Foreskin keratinocyte (primary cell): ENCODE measurements at places on chromosomes 12 and 14.

DNA sequence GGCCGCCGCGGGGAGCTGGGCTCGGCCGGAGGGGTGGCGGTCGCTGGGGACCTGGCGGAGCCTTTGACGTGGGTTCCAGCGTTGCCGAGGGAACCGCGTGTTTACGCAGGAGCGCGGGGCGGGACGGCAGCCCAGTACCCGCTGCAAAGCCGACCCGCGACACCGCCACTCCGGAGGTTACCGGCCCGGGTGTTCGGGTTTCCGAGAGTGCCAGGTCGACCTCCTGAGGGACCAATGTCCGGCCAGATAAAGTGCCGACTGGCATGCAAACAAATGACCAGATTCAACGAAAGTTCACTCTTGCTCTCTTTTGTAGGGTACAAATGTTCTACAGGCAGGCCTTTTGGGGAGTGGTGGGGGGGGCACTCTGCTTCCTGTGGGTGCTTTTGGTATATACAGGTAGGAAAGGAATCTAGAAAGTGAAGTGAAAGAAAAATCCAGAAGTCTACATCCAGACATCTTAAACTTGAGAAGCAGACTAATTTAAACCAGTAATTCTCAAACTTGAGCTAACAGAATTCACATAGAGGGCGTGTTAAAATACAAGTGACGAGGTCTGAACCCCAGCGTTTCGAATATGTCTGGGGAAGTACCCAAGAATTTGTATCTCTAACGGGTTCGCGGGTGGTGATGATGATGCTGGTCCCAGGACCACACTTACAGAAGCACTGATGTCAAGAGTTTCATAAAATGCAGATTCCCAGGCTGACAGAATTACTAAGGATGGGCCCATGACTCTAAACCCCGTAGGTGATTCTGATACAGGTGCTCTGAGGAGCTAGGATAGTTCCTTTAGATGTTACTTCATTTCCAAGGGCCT, at the start of gene GPR135:
TSS of gene GPR135 (minus strand) at position 65 of the 820 bp plus-strand sequence. CDS start 154 bp downstream, outside the sequence.
- no peak for DNase-seq

- no peak for DNase-seq
These were observed 69.8 kb upstream of the PYGL start for GRCh38 chr14:51014086-51014485.

DNA sequence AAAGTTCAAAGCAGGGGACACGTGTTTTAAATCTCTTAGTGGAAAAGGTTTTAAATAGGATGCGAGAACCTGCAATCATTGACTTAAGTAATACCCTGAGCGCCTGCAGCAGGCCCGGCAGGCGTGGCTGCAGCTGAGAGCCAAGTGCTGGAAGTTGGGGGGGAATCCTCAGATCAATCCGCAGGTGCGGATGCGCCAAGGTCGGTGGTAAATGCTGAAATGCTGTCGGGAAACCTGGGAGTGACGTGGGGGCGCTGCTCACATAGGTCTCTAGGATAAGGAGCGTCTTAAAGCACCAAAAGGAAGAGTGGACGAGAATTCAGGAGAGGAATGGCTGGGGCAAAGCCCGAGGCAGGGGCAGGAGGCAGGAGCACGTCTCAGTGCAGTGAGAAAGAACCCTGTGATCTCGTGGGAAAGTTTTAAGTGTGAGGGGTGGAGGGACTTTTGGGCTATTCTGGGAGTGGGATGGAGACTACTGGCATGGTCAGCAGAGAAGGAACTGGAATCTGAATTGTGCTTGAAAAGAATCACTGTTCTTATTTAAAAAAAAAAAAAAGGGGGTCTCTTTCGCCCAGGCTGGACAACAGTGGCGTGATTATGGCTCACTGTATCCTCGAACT, 883 bp upstream of the CDCA4 start:
- peak; percentile 55 for DNase-seq

DNA sequence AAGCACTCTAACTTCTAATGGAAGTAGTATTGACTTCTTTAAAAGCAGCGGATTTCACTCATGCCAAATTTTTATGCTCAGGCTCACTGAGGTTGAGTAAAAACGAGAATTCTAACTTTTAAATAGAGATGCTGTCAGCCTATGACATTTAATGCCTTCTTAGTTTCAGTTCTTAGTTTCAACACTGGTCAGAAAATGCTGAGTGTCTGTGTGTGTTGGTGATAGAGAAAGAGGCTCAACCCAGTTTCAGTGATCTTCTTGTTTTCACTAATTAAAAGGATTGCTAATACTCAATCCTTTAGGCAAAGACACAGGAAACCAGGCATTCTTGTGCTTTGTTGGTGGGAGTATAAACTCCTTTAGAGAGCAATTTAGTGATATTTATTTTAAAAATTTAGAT, 31.0 kb downstream of the PEBP1 start:
- no peak for DNase-seq

DNA sequence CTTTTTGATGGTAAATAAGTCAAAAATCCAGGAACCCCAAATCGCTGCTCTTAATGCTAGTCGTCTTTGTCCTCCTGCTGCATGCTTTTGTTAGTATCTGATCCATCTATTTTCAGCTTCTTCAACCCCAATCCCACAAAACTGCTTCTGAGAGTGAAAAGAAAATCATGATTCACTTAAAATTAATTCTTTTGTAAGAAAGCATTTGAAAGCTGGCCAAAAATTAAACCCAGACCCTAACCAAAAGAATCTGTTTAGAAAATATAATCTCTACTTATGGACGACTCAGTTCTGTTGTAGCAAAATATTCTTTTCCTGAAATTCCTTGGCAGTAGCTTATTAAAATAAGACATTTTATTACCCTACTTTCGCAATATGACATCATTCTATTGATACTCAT, 443.6 kb upstream of the SYT1 start:
- no peak for DNase-seq

DNA sequence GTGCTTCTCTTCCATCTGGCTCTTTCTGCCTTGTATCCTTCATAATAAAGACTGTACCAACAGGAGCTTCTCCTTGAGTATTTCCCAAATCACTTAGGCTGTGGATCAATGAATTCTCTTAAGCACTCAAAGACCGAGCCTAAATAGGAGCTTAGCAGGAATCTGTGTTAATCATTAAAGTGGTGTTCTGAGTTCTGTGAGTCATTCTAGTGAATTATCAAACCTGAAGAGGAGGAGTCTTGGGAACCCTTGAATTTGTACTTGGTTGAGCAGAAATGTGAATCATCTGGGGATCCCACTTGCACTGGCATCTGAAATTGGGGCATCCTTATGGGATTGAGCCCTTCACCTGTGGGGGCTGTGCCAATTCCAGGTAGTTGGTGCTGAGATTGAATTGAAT, 946.2 kb downstream of the BCL11B start:
- DNase-seq, result no peak

DNA sequence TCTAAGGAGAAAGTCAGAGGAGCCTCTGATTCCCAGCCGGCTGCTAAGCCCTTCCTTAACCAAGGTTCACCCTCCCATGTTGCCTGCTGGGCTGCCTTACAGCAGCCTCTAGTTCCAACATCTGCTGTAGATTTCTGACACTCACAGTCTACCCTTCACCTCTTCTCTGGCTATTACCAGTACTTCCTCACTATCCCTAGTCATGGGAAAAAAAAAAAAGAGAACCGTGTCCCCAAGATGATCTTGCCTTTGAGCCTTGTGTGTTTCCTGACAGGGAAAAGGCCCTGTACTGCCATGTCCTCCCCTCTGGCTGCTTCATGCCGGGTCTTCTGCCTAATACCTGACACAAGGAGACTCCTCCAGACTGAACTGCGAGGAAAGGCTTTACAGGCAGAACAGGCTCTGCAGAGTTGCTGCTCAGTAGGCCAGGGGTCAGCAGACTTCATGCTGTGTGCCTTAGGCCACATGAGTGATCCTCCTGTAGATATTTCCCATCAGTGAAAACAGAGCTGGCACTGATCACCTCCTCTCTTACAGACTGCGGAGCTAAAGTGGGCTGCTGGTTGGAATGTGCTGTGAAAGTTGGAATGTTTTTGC, 46.8 kb downstream of the PRKCH start:
- no peak for DNase-seq

DNA sequence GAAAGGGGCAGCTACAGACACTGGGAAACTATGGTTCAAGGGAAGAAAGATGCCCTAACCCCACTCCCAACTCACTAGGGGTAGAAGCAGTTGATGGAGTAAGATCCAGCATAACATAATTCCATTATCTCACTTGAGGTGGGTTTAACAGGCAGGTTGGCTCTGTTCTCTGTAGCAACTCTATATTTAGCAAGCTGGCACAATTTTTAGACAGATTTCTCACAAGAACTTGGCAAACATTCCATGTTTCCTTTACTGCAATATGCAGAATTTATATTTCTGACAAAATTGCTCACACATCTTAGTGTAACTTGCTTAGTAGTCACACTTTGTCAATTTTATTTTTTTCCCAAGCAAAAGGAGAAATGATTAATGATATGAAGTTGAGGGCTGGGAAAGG, 475.4 kb downstream of the RMST start:
- no peak for DNase-seq

DNA sequence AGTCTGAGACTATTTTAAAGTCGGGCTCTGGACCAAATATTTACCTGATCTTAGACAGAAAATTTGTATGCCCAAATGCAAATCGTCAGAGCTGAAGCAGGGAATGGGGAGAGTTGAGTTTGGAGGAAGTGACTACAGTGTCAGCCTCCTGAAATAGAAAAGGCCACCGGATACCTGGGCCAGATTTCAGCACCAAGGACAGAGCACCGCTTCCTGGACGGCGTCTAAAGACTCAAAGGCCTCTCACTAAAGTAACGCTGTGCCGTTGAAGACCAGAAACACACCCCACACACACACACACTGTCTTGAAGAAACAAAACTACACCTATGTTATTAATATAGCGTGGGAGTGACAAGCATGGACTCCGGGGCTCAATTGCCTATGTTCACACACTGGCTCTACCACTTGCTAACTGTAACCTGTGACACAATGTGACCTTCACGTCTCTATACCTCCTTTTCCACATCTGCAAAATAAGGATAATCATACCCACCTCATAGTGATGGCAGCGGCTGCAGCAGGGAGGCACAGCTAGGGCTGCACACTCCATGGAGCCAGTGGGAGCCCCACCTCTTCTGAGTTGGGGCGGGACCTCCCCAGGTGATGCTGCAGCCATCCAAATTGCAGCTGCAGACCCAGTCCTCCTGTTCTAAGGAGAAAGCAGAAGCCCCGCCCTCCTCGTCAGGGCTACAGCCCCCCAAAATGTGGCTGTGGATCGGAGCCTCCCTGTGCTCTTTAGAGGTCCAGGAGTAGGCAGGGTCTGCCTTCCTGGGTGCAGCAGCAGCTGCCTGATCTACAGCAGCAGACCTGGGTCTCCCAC, 35.6 kb downstream of the KRT76 start:
- DNase-seq, result peak; percentile 20

- DNase-seq, result no peak
These were observed 473.5 kb upstream of the MGAT4C start for GRCh38 chr12:86729739-86730138.

- DNase-seq, result no peak
These were observed 42.3 kb downstream of the NR1H4 start for GRCh38 chr12:100515968-100516367.

DNA sequence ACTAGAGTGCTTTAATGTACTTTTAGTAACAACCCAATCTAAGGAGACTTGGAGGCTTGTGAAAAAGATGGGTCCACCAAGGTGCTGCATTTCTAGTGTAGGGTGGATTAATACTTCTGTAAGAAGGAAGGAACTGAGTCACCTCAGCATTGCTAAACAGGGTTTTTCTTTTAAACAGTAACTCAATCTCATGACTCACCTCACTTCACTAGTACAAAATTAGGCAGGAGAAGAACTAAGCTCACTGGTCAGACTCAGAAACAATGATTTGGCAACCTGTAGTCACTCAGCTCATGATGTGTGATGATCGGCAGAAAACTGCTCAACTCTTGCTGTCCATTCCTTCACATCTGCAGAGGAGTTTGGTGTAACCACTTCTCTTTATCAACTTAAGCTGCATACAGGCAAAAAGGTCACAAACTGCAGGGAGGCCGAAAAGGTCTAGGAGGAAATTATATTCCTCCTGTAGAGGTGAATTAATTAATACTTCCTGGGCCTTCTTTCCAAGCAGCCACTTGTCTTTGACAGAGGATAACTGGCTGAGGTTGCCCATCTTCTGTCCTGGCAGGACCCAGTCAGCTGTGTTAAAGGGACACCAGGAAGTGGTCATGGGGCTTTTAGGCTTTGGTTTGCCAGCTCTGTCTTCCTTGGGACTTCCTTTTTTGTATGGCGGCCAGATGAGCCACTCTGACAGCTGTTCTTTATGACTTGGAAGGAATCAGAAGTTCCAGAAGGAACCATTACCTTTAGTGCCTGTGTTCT, 466.9 kb downstream of the FUT8 start:
- peak; percentile 80 for DNase-seq

GRCh38 chr12:94658931-94659330, 8.6 kb upstream of the TMCC3 start:
- DNase-seq, result no peak

- peak; percentile 24 for DNase-seq
These were observed 53.6 kb downstream of the SLC25A47 start for GRCh38 chr14:100376751-100377171.

DNA sequence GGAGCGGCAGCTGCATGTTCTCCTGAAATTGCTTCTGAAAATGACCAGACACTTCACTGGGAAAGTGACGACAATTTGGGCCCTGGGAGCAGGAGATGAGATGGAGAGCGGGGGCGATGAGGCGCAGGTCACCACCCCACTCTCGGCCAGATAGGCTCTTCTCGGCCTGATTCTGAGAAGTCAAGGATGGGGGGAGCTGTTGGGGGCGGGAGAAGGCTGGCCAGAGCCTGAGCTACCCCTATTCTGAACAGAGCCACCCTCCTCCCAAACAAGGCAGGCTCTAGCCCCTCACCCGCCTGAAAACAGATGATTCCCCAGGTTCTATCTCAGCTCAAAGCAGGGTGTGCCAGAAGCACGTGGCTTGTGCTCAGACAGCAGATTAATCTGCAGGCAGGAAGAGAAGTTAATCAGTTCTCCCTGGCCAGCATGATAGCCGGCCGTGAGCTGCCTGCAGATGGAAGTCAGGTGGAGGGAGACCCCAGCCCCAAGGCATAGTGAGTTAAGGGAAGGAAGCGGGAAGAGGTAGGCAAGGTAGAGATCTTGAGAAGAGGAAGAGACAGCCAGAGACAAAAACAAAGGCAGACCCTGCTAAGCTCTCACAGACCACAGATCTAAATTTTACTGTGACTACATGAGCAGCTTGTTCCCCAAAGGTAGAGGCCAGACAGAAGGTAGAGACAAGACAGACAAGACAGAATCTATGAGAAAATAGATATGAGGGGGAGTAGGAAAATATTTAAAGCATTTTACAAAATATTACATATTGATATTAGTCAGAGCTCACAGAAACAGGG, 10.9 kb upstream of the TAC3 start:
- no peak for DNase-seq

GRCh38 chr12:124888260-124888659, 24.6 kb upstream of the SCARB1 start:
- DNase-seq, result no peak

DNA sequence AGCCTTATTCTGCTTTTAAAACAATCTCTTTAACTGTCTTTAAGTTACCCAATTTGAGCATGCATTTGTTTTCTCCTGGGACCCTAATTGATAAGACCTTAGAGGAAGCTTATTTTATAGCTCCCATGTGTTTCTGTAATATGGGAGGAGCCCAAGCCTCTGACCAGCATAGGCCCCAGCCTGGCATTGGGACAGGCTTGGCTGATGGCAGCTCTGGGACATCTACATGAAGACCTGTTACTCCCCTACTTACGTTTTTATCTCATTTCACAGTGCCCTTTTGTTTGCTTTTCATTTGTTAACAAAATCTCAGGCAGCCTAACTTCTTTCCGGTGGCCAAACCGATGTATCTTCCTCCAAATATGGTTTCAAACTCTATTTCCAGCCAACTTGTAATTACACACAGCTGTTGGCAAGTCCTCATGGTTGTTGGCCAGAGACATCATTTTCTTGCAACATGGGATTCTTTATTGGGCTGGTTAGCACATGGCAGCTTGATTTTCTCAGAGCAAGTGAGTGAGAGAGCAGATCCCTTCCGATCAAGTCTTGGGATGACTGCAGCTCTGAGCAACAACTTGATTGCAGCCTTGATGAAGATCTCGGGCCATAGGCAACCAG, 1117.5 kb downstream of the AACS start:
- no peak for DNase-seq
